ENCODE measurements at places on chromosomes 12 and 14.

GRCh38 chr12:21526721-21527345 is 737 bp downstream of the SPX start:
- DNase-seq, result no peak

- DNase-seq, result no peak
Observed at GRCh38 chr12:117330441-117331113, 30.8 kb downstream of the NOS1 start.

GRCh38 chr12:700016-700415 is 36.8 kb upstream of the NINJ2 start:
- no peak for DNase-seq

GRCh38 chr12:38137287-38137686 is 179.3 kb upstream of the ALG10B start:
- no peak for DNase-seq

DNA sequence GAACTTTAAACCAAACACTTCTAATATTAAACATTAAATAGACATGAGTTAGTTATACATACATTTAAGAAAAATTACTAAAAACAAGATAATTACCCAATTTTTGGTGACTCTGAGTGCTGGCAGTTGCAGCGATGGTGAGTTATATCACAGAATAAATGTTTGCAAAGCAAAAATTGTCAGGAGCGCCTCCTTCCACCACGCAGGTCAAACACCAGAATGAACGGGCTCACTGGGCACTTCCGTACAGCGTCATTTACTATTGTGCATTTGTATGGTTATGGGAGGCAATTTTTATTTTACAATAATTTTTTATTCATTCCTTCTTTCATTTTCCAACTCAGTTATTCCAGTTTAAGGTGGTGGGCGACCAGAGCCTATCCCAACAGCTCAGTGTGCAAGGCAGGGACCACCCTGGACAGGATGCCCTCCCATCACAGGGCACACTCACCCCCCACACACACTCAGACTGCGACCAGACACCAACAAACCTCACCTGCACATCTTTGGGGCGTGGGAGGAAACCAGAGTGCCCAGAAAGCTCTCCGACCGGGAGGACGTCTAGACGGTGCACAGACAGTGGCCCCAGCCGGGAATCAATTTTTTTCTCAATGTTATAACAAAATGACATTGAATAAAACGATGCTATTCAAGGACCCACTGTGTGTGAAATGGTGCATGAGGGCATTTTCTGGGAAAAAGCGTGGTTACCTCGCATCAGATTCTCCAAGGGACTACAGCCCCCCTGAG is 67.2 kb downstream of the TESC start:
- DNase-seq, result no peak

DNA sequence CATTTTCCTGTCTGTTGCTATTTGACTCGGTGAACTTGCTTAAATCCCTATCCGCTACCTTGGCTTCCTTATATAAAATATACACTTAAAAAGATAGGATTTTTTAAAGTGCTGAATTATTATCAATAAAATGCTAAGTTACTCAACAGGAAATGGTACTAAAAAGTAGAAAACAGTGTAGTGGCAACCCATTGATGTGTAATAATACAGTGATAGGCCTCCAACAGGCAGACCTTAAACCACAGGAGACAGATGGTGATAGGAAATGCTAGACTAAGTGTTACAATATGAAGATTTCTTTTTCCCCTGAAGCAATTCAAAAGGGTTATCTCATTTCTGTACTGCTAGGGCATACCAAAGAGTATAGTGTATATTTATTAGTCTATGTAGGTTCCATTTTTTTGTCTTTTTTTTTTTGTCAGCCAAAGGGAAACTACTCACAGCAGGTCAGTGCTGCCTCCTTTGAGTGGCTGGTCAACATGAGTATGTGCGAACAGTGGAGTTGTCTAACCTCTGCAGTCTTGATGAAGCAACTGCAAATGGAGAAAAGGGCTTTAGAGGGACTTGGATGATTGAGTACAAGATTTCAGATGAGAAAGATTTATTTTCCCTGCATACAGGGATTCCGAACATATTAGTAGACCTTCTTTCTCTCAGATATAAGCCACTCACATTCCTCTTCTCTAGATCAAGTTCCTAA is 183.8 kb downstream of the ACSS3 start:
- no peak for DNase-seq

GRCh38 chr14:99384450-99385417 is 95.9 kb downstream of the SETD3 start:
- DNase-seq, result no peak

DNA sequence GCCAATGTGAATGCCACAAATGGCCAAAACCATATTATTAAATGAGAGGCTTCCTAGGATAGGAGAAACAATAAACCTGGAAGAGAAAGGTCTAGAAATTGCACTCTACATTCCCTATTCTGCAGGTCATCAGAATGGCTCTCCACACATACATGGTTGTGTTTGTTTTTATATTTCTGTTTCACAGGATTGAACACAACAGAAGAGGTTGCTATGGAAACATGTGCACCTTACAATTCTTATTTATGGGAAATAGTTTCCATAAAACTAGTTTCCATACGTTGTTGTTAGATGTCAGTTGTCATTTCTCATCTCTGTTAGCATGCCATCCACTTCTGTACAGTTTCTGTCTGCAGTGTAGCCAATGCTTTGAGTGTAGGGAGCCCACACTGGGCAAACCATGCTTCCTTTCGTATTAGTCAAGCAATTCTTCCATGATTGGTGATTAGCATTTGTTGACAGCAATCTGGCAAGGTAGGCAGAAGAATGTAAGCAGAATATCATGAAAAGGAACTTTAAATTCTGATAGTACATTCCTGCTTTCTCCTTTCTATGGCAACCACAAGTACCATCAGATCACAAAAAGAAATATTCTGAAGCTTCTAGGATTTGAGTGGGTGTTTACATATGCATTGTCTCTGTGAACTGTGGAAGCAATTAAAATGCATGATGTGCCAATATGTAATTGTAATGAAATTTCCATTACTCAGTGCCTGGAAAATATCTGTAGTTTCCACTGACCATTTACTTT is 141.6 kb upstream of the AVPR1A start:
- DNase-seq, result no peak

GRCh38 chr12:80617733-80618132 is 89.7 kb upstream of the MYF6 start:
- no peak for DNase-seq

- DNase-seq, result no peak
Observed at GRCh38 chr12:110933326-110933974, 13.1 kb upstream of the MYL2 start.
